GM23338 (cell line): ENCODE measurements at places on chromosomes 4 and X. TPM values are rescaled to one million over a fixed set of nuclear protein-coding genes. Genes with fewer than 3 reads are reported as not detected.

Gene XIAP
- 25.5 and 34.7 TPM in 2 replicates for total RNA-seq

Gene SLC6A8
- 61.9 and 68.6 TPM in 2 replicates for total RNA-seq

Gene DGKK
- total RNA-seq, result 8.1 and 8.9 TPM in 2 replicates

Gene CYTL1
- total RNA-seq, result 8.3 and 12.6 TPM in 2 replicates

Gene ADH1B
- total RNA-seq, result not detected in 2 replicates

Gene PPP2R2C
- 7.6 and 9.2 TPM in 2 replicates for total RNA-seq

Gene TMEM185A
- total RNA-seq, result 16.7 and 18.1 TPM in 2 replicates

Gene COQ2
- 21.1 and 28.2 TPM in 2 replicates for total RNA-seq

Gene FOXR2
- not detected in 2 replicates for total RNA-seq

Gene CT45A1
- not detected in 2 replicates for total RNA-seq

Gene PTPN13
- total RNA-seq, result 45.1 and 49.9 TPM in 2 replicates

Gene F9
- not detected in 2 replicates for total RNA-seq

Gene S100G
- total RNA-seq, result not detected in 2 replicates

Gene SGMS2
- total RNA-seq, result 0.35 and 0.43 TPM in 2 replicates

Gene HMGB2
- total RNA-seq, result 103 and 109 TPM in 2 replicates

Gene IL15
- 2.3 and 2.7 TPM in 2 replicates for total RNA-seq

Gene RTL9
- total RNA-seq, result 0.19 and 0.31 TPM in 2 replicates

Gene GDI1
- total RNA-seq, result 95.9 and 96.1 TPM in 2 replicates

Gene CFAP299
- not detected in 2 replicates for total RNA-seq

Gene MTMR8
- 2.8 and 8.8 TPM in 2 replicates for total RNA-seq

Gene IRAK1
- total RNA-seq, result 30.4 and 38.0 TPM in 2 replicates

Gene RASL11B
- 97.0 and 100.0 TPM in 2 replicates for total RNA-seq

Gene CCDC158
- 0.21 TPM in 1 of 2 replicates, not detected in the other for total RNA-seq

Gene SSX4B
- total RNA-seq, result 0.19 TPM in 1 of 2 replicates, not detected in the other

Gene CABS1
- total RNA-seq, result not detected in 2 replicates

Gene ADRA2C
- total RNA-seq, result 16.3 and 16.6 TPM in 2 replicates

Gene MAGEA12
- 0.27 and 0.38 TPM in 2 replicates for total RNA-seq
